ENCODE measurements at places on chromosomes 12 and 14. TPM values are rescaled to one million over a fixed set of nuclear protein-coding genes. Genes with fewer than 3 reads are reported as not detected.

GRCh38 chr14:59782760-59783159 is 87.8 kb downstream of the RTN1 start:
- no peak for DNase-seq

- DNase-seq: peak; percentile 23
Observed at GRCh38 chr12:62258941-62259630, 1.1 kb upstream of the USP15 start.

GRCh38 chr14:79627058-79627457 is 584.2 kb downstream of the DIO2 start:
- DNase-seq: no peak

Gene TMEM30B
- 13.0 TPM for polyA plus RNA-seq

Gene IFT81
- polyA plus RNA-seq: 63.1 TPM

DNA sequence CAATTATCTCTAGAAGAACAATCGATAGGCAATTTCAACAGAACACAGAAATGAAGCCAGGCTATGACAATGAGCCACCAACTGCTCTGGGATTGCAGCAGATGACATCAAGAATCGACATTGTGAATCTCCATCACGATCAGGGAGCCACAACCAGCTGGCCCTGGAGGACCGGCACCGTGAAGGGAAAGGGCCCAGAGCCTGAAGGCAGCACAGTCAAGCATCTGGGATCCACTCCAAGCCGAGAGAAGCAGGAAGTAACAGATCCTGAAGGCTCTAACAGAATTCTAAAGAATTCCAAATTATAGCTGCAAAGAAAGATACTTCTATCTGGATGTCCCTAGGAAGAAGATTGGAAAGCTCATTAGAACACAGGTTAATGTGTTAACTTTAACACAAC is 61.0 kb downstream of the LRRC74A start:
- no peak for DNase-seq

Gene TMEM120B
- 8.4 TPM for polyA plus RNA-seq

DNA sequence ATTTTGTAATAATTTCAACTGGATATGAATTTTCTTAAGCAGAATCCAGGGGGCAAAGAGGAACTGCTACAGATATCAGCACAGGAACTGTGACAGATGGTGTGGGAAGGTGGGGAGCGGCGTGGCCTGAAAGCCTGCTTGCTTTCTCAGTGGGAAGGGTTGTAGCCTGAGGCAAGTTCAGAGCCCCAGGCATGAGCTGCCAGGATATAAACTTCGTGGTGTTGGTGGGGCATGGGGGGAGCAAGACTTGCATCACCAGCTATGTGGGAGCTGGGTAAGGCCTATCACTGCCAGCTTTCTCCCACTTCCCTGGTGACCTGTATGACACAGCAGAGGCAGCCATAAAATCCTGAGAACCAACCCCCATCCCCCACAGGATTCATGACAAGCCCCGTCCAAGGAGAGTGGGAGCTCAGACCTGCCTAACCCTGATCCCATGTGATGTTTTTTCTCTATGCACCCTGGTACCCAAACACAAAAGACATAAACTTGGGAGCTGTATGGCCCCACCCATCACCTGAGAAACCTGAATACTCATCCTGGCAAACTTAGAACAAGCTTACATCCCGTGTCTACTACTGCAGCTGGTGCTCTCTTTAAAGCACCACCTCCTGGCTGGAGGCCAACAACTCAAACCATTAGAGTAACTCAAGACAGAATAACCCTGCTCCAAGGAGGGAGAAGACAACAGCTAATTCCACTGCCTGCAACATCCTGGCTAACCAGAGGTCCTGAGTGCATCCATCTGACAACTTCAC is 16.5 kb downstream of the CLEC1A start:
- no peak for DNase-seq

GRCh38 chr14:104321088-104321801 is 182.9 kb downstream of the KIF26A start:
- no peak for DNase-seq

GRCh38 chr14:74977901-74978385 is 22.5 kb upstream of the PGF start:
- no peak for DNase-seq

DNA sequence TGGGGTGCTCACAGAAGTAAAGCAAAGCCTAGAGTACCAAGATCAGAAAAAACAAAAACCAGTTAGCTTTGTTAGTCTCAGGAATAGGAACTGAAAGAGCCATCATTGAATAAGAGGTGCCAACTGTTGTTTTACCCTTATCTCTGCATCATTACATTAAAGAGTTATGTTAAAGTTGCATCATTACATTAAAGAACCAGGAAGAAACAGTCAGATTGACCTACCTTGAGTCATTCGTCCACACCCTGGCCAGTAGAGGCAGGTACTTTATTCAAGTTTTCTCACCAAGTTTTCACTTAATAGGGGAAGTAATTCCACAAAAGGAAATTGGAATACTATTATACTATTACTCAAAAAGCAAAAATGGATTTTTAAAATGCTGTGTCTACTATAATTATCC is 121.7 kb upstream of the CNOT2 start:
- no peak for DNase-seq

GRCh38 chr12:30963709-30964564 is 37.4 kb downstream of the TSPAN11 start:
- no peak for DNase-seq

Gene GRIN2B
- polyA plus RNA-seq: 0.76 TPM

Gene HAL
- polyA plus RNA-seq: 0.46 TPM

Measured in right renal cortex interstitium (tissue), 3 donors.